ENCODE measurements at places on chromosomes 12 and 14.
A peak's percentile ranks its signal among the peaks of the same experiment; 100 is the strongest.

DNA sequence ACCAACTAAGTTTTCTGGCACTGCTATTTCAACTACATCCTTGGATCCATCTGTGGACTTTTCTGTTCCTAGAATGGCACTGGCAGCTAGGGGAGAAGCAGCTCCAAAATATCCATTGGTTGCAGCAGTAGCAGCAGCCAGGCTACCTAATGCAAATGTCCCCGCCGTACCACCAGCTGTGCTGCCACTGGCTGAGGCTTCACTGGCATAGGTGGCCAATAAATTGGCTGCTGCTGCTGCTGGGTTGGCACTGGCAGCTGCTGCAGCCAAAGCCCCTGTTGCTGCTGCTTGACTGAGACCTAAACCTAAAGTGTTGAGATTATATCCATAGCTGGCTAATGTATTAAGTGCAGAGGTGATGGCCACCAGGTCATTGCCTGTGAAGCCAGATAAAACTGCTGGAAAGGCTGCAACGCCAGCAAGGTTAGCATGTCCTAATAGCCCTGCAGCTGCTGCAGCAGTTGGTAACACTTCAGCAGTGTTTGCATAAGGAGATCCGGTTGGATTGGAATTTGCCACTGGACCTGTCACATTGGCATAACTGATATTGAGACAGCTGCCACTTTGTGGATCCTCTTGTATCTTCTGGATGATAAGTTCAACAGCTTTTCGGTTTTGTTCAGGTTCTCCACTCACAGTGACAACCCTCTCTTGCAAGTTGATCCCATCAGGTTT lies 149.5 kb downstream of the NOVA1 start:
- DNase-seq, result no peak

DNA sequence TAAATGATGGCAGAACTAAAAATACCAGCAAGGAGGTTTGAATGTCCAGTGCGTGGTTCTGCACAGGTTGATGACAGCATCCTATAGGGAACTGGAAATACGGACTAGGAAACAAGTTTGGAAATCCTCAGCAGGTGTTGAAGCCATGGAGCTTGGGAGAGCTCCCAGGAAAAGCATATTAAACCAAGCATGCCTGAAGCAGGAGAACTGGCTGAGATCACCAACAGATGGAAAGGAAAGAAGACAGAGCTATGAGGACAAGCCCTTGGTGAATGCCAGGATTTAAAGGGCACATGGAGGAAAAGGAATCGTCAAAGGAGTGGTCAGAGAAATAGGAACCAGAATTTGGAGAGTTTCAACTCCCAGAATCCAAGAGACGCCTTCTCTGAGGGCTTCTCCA lies 21.2 kb upstream of the ELK3 start:
- no peak for DNase-seq

- no peak for DNase-seq
Measured at GRCh38 chr12:53098354-53098981, 1.0 kb downstream of the IGFBP6 start.

- no peak for DNase-seq
Measured at GRCh38 chr12:18706798-18707197, 31.0 kb downstream of the PLCZ1 start.

- no peak for DNase-seq
Measured at GRCh38 chr12:120239776-120240494, 25.6 kb downstream of the PXN start.

DNA sequence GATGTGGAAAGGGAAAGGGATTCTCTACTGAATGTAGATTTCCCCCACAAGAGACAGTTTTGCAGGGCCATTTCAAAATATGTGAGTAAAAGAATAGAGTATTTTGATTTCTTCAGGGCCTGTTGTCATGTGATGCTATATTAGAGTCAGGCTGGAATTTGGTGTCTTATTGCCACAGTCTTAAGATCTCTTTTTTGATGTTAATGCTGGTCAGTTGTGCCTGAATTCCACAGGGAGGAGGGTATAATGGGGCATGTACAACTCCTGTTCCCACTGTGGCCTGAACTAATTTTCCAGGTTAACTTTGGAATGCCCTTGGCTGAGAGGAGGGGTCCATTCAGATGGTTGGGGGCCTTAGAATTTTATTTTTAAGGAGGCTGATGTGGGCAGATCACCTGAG lies 111.0 kb upstream of the MAX start:
- DNase-seq, result no peak

GRCh38 chr14:29643433-29644211 lies 284.0 kb downstream of the PRKD1 start:
- DNase-seq, result no peak

DNA sequence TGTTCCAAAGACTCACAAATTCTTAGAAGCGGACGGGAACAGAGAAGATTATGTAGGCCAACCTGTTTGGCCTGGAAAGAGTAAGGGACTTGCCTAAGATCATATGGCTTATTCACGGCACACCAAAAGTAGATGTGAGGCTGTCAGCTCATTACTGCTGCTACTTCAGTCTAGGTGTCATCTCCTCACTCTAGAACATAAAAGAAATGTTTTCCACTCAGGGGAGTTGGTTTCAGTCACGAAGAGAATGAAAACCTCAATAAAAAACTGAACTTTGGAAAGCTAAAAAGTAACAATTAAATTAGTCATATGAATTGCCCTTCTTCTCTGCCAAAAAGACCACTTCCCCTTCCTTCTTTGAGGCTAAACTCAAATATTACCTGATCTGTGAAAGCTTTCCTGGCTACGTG lies 658 bp upstream of the CEP128 start:
- peak; percentile 58 for DNase-seq

DNA sequence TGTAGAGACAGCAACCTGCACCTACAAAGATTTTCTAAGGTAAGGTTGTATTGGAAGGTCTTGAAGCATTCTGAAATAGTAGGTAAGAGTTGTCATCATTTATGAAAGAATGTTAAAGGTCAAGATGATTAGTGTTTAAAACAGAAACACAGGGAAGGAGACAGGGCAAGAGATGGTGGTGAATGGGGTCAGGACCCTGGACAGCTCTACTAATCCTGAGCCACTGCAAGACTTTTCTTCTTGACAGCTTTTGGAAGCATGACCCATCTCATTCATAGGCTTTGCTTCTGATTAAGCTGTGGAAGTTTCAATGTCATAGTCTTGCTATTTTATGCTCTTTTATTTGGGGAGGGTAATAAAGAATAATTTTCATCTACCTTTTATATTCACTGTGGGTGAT lies 75.5 kb upstream of the CAND1 start:
- peak; percentile 5 for DNase-seq

DNA sequence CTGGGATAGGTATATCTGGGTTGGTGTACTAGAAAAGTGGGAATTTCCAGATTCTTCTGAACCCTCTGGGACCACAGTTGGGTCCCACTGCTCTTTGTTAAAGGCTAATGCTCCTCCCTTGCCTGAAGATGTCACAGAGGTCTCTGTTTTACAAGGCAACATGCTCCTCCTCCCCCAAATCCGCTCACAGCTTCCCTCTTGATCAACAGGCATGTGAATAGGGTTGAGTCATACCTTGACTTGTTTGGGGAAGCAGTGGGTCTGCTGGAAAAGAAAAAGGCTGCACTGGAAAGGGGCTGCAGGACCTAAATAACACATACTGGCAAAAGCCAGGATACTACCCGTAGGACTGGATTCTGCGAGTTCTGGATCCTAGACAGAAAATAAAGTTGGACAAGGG lies 165.4 kb upstream of the TMEM260 start:
- no peak for DNase-seq

- no peak for DNase-seq
Measured at GRCh38 chr12:57216921-57217879, 606 bp downstream of the NXPH4 start.
